A549 treated with Mapracorat at 1 μM for 4 hours (cell line): ENCODE measurements at places on chromosomes 6 and 20. TPM values are rescaled to one million over a fixed set of nuclear protein-coding genes. Genes with fewer than 3 reads are reported as not detected.

CCN6 gene
- not detected in 5 replicates for total RNA-seq

GRM1 gene
- 0.01 to 0.02 TPM in 2 of 5 replicates, not detected in the others for total RNA-seq

WFDC2 gene
- not detected in 5 replicates for total RNA-seq

TUBB1 gene
- total RNA-seq: not detected in 5 replicates

NEDD9 gene
- total RNA-seq: 39.2 to 54.1 TPM (median 48.6 TPM) in 5 replicates

SLC32A1 gene
- total RNA-seq: not detected in 5 replicates

EMILIN3 gene
- total RNA-seq: 0.30 to 0.63 TPM (median 0.43 TPM) in 5 replicates

UNC93A gene
- total RNA-seq: not detected in 5 replicates

XKR7 gene
- total RNA-seq: 0.01 to 0.02 TPM in 2 of 5 replicates, not detected in the others

ADAM33 gene
- 0.05 to 0.09 TPM (median 0.08 TPM) in 4 of 5 replicates, not detected in the other for total RNA-seq

NKAPL gene
- total RNA-seq: not detected in 5 replicates

GRIK2 gene
- 0.35 to 0.44 TPM (median 0.40 TPM) in 5 replicates for total RNA-seq

UNC5CL gene
- 0.33 to 0.62 TPM (median 0.49 TPM) in 5 replicates for total RNA-seq

SLC4A11 gene
- 8.7 to 10.7 TPM (median 9.9 TPM) in 5 replicates for total RNA-seq

TRIM10 gene
- total RNA-seq: not detected in 5 replicates

FAM162B gene
- total RNA-seq: not detected in 5 replicates

ARMC12 gene
- total RNA-seq: 0.26 to 0.97 TPM (median 0.55 TPM) in 5 replicates
